Hematopoietic multipotent progenitor cell treated with erythropoietin and hydrocortisone succinate and interleukin-3 and kit ligand, for 8 days (in vitro differentiated cells): ENCODE measurements at places on chromosomes 5 and 9.

- no peak for DNase-seq
Measured at GRCh38 chr9:134373953-134374300, 47.7 kb downstream of the RXRA start.

- no peak for DNase-seq
Measured at GRCh38 chr5:158947846-158948245, 151.9 kb downstream of the EBF1 start.

GRCh38 chr9:94692601-94693000 is 33.9 kb upstream of the AOPEP start:
- no peak for DNase-seq

DNA sequence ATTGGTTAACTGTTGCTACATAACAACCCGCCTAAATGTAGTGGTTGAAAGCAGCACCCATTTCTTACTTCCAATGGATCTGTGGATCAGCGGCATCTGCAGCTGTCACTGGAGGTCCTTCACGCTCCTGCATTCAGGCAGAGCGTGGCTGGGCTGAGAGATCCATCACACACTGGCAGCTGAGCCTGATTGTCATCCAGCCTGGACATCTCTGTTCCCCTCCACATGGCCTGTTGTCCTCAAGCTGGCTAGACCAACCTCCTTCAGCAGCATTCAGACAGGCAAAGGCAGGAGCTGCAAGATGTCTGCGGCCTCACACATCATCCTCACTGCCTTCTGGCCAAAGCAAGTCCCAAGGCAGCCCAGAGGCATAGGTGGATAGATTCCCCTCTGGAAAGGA is 36.9 kb downstream of the DYNC2I2 start:
- no peak for DNase-seq

DNA sequence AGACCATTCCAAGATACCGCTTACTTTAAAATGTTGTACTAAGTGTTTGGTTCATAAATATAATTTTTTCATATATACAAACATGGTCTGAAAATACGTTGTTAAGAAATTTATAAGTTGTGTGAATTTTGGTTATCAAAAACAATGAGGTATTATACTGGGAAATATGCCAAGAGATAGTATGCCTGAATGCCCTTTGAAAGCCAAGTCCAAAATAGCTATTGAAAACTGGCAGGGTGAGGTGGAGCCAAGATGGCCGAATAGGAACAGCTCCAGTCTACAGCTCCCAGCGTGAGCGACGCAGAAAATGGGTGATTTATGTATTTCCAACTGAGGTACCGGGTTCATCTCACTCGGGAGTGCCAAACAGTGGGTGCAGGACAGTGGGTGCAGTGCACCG is 533.5 kb downstream of the ZNF608 start:
- no peak for DNase-seq

DNA sequence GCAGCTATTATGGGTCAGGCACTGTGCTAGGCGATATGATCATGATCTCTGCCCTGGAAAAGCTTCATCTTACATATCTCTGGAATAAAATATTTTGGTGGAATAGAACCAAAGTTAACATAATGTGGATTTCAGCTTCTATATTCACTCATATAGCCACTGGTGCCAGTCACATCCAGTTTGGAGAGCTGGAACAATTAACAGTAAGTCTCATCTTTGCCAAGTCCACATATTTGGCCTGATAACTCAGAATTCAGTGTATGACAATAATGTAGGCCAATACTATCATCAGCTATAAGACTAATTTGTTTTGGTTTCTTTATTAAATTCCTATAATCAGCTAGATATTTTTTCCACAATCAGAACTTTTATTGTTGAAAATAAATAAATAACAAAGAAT is 5.9 kb upstream of the FAM13B start:
- DNase-seq = no peak

- no peak for DNase-seq
Measured at GRCh38 chr5:129046151-129046550, 48.4 kb upstream of the ISOC1 start.

GRCh38 chr9:15155826-15156225 is 151.2 kb downstream of the TTC39B start:
- no peak for DNase-seq

- no peak for DNase-seq
Measured at GRCh38 chr5:10964806-10965205, 203.8 kb upstream of the DAP start.

- no peak for DNase-seq
Measured at GRCh38 chr5:143074414-143074996, 304.3 kb downstream of the ARHGAP26 start.

- no peak for DNase-seq
Measured at GRCh38 chr5:44364097-44364496, 25.1 kb downstream of the FGF10 start.

DNA sequence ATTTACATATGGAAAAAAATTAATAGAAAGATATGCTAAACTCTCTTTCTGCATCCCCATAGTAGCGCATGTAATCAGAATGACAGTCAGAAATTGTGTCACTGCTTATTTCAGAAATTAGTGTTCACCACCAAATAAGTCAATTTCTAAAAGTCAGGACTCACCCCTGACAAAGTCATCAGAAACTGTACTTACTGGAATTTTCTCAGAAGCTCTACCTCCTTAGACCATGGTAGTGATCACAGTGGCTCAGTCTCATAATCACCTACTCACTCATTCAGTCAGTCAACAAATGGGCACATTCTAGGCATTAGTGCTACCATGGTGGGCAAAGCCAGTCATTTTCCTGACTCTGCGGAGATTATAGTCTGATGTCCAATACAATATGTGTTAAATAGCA is 22.0 kb downstream of the THBS4 start:
- DNase-seq = no peak

GRCh38 chr5:164000819-164001218 is 495.4 kb downstream of the MAT2B start:
- no peak for DNase-seq

DNA sequence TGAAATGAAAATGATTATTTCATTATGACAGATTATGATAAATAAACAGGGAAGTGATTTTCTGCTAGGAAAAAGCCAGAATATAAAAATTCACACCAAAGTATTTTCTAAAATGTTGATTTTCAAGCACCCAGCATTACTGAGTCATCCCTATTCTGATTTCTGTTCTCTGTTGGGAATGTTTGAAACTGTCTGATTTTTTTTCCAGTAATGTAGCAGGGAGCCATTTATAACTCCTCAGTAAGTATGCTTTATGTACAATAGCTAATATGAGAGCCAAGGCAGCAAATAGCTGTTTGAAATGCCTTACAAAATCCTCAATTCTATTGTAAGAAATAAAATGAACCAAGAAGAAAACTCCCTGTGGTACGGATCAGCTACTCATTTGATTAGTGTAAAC is 471.7 kb upstream of the TYRP1 start:
- no peak for DNase-seq

GRCh38 chr5:170144286-170145023 is 38.8 kb downstream of the FOXI1 start:
- DNase-seq = no peak

GRCh38 chr5:116672203-116672602 is 97.6 kb upstream of the SEMA6A start:
- DNase-seq = no peak

DNA sequence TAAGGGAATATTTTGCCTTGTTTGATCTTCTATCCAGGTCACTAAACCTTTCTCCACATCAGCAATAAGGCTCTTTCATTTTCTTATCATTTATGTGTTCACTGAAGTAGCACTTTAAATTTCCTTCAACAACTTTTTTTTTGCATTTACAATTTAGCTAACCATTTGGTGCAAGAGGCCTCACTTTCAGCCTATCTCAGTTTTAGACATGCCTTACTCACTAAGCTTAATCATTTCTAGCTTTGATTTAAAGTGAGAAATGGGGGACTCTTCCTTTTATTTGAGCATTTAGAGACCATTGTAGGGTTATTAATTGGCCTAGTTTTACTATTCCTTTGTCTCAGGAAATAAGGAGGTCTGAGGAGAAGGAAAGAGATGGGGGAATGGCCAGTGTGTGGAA is 250.5 kb downstream of the AUH start:
- DNase-seq = no peak

- no peak for DNase-seq
Measured at GRCh38 chr5:160802592-160802991, 49.4 kb downstream of the ATP10B start.

DNA sequence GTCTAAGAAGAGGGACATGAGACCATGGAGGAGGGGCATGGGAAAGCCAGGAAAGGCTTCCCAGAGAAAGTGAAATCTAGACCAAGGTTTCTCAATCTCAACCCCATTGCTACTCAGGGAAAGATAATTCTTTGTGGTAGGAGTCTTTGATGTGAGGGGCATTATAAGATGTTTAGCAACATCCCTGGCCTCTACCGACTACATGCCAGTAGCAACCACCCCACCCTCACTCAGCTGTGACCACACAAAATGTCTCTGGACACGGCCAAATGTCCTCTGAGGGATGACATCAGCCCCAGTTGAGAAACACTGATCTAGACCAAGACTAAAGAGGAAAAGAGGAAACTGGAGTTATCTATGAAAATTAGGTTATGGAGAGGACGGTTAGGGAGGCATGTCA is 298.5 kb upstream of the KIF2A start:
- DNase-seq = no peak

DNA sequence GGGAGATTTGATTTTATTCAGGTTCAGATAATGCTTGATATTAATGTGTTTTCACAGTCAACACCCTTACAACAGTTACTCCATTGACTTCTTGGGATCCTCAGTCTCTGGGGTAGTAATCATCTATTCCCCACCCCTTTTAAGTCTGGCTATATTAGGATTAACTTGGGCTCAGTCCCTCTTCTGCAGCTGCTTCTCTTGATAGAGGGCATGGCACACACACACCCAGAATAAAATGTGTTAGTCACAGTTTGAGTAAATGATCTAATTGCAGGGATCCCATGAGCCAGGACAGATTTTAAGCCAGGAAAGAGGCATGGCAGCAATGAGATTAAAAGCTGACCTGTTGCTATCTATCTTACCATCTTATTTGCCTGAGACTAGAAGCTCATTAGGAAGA is 53.7 kb upstream of the VLDLR start:
- no peak for DNase-seq

GRCh38 chr9:101848485-101848919 is 110.1 kb upstream of the GRIN3A start:
- no peak for DNase-seq

- peak; percentile 94 for DNase-seq
Measured at GRCh38 chr9:95462249-95463147, 54.3 kb downstream of the PTCH1 start.

GRCh38 chr5:37696190-37697021 is 143.4 kb downstream of the GDNF start:
- DNase-seq = no peak

DNA sequence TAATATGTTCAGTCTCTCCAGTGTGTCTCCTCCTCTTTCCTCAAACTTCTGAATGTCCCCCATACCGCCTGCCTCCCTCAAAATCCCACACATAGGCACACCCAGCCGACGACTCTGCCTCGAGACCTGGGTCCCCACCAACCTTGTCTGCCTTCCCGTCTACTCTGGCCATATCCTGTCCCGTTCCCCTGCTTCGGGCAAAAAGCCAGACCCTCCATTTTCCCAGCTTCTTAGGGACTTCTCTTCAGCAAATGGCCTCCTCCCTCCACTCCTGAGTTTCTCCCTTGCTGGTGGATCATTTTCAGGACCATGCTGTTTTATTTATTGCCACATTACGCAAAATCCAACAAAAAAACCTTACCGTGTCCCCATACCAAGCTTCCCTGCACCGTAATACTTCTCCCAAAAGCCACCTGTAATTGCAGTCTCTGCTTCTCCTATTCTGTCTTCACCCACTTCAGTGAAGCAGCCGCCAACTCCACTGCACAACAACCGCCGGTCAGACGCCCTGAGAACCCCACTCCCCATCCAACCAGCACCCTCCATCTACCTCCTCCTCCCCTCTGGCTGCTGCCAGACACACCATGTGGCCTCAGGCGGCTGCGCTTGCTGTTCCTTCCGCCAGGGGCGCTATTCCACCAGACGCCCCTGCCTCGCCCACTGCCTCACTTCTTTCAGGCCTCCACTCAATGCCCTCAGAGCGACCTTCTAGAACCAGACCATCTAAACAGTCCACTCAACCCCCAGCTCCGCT is 117.0 kb downstream of the TRPM6 start:
- DNase-seq = peak; percentile 50

DNA sequence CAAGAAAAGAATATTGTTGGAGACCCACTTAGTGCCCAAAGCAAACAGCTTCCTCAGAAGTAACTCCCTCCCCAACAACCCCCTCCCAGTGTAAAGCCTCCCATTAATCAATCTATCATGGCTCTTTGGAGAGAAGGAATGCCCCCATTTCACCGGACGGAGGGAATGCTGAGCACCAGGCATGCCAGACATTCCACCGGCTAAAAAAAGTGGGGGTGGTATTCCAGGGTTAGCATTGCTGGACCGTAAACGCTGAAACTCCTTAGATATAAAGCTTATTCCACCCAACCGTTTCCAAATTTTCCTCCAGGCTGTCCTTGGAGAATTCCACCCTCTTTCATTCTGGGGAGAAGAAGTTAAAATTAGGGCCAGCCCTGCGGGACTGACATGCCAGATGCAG is 363 bp upstream of the MAMDC2 start:
- DNase-seq = no peak

DNA sequence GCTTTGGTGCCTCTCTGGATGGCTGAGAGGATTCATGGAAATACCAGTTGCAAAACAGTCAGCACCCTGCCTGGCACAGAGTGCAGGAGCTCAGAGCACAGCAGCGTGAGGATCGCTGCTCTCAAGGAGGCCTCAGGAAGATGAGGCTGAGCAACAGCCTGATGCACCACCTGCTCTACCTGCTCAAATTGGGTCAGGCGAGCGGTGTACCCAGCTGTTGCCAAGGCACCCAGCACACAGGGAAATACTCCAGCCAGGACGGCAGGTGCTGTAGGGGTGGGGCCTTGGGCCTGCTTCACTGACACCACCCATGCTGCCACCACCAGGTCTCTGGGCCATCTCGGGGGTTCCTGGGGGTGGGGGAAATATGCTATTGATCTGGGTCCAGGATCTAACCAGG is 4.3 kb downstream of the EEIG1 start:
- no peak for DNase-seq

GRCh38 chr9:136526625-136527066 is 19.2 kb downstream of the NOTCH1 start:
- no peak for DNase-seq

GRCh38 chr5:91125916-91126315 is 257.2 kb downstream of the ARRDC3 start:
- no peak for DNase-seq

- no peak for DNase-seq
Measured at GRCh38 chr9:127448112-127448805, 2.9 kb downstream of the RPL12 start.

GRCh38 chr9:137550231-137550621 is at the start of gene PNPLA7:
PNPLA7 (minus strand) TSS chr9:137550402; CDS start chr9:137550197, 205 bp downstream.
- DNase-seq = peak; percentile 84

- DNase-seq = no peak
Measured at GRCh38 chr9:3235497-3235896, 290.3 kb downstream of the RFX3 start.

GRCh38 chr5:17224858-17225511 is 7.6 kb downstream of the BASP1 start:
- DNase-seq = no peak

DNA sequence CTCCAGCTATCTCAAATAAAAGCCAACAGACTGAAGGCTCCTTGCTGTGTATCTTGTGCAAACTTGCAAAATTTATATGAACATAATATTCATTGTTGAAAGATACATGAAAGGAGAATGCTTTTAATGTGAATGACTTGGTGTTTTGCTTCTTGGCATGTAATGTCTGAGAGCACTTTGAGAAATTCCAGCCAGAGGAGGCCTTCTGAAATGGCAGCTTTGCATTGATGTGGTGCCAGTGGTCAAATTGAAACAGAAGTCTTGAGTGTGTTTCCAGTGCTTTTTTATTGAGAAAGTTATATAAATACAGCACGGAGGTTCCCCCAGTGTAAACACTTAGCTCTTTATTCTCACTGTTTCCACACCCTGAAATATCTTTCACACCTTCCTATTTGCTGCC is 182.1 kb downstream of the ADCY2 start:
- DNase-seq = no peak
